Glomerular endothelial cell (primary cell): ENCODE measurements at places on chromosomes 5 and 9. TPM values are rescaled to one million over a fixed set of nuclear protein-coding genes. Genes with fewer than 3 reads are reported as not detected.

GRCh38 chr9:7287065-7287464, 512.5 kb downstream of the DMAC1 start:
- DNase-seq, result no peak

DNA sequence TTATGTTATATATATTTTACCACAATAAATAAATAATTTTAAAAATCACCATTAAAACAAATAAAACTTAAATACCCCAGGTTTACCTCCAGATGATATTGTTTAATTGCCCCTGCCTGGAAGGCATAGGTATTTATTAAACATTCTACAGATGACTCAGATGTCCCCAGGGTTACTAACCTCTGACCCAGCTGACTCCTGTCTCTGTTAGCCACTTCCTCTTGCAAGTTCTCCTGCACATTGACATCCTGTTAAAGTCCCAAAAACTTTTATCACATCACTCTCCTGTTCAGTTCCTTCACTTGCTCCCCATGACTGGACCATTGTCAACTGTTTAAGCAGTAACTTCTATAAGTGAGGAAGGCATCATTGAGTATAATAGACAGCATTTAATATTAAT, 37.0 kb upstream of the RAB3C start:
- no peak for DNase-seq

- no peak for DNase-seq
These were observed 382.6 kb downstream of the ADGRV1 start for GRCh38 chr5:90941002-90941720.

Gene SEMA6A
- total RNA-seq, result 4.8 and 9.3 TPM in 2 replicates

Gene LPAR1
- total RNA-seq, result 0.53 and 3.3 TPM in 2 replicates

- DNase-seq, result no peak
These were observed 366.8 kb upstream of the SGCD start for GRCh38 chr5:155960177-155960576.

Gene C9orf153
- not detected in 2 replicates for total RNA-seq

Gene TNC
- total RNA-seq, result 27.0 and 56.0 TPM in 2 replicates

GRCh38 chr9:126449725-126450667, 123.4 kb downstream of the MVB12B start:
- no peak for DNase-seq

DNA sequence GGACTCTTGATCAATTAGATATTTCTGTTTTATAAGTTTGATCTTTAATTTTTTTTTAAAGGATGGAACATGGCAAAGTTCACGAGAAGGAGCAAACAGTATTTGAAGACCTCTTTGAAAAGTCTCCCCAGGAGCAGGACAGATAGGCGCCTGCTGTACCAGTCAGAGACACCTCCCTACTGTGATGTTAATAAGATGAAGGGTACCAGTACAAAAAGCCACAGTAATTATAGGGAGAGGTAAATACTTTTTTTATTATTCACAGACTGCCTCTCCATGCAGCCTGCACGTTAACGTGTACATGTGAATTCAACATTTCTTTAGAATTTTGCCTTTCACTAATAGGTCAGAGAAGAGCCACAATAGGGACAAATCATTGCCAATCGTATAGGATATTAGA, 146.5 kb upstream of the CDH6 start:
- DNase-seq, result no peak

Gene BAG1
- 46.4 and 53.4 TPM in 2 replicates for total RNA-seq

- no peak for DNase-seq
These were observed 22.4 kb downstream of the ZDHHC11B start for GRCh38 chr5:761854-762710.

Gene ADAMTSL2
- 0.05 TPM in 1 of 2 replicates, not detected in the other for total RNA-seq

- DNase-seq, result no peak
These were observed 94.2 kb downstream of the PCSK1 start for GRCh38 chr5:96338624-96339415.

GRCh38 chr9:90975781-90976538, 174.3 kb downstream of the SYK start:
- DNase-seq, result no peak

GRCh38 chr5:161311965-161312364, 234.6 kb downstream of the GABRB2 start:
- no peak for DNase-seq

Gene FRMD3
- 6.1 TPM in 2 replicates for total RNA-seq

- DNase-seq, result no peak
These were observed 28.8 kb upstream of the ROR2 start for GRCh38 chr9:91978740-91979414.

DNA sequence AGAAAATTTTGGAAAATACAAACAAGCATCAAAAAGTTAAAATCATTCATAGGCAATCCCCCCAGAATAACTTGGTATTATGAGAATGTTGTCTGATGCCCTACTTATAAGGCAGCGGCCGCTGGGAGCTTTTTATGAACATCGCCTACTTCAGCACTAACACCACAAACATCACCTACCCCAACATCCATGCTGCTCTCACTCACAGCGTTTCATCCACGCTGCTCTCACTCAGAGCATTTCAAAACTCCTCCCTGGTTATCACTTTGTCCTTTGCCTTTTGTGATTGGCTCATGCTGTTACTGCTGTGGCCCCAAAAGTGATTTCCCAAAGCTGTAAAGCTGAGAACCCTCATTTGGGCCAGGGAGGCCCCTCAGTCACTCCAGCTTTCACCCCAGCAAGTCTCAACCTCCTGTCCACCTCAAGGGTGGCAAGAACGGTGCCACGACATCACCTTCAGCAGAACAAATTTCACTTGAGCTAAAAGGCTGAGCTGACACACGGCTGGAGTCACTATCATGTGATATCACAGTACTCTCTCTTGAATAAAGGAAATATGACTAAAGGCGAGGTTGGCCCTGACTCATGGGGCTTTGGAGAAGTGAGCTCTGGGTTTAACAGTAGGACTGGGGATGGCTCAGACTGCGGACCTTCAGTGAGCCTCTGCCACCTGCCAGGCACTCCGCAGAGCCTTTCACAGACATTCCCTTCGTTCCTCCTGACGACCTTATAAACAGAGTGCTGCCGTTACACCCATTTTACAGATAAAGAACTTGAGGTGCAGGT, 25.2 kb downstream of the SHC3 start:
- peak; percentile 78 for DNase-seq

DNA sequence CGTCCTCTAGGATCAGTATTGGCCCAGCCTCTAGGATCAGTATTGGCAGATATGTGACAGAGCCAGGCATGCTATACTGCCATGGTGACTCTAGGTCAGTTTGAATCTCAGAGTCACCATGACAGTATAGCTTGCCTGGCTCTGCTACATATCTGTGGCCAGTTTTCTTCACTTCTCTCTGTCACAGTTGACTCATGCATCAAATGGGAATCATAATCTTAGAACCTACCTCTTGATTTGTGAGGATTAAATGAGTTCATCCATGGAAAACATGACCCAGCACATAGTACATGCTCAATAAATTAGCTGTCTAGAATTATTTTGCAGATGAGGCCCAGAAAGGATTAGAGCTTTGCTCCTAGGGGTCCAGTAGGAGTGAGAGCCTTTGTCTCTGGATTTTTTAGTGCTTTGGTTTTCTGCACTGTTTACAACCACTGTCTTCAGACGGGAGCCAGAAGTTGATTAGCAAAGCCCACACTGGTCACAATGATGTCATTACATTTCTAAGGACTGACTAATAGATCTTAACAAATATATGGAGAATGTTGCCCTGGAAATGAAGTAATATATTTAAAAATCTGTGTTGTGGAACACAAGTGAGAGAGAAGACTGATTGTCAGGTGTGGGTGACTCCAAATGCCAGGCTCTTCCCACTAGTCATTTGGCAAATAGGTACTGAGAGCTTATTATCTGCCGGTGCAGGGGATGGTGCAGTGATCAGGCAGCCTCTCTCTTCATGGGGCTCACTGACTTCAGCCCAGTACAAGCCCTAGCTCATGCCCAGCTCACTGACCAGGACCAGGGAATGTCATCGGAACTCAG, 76.0 kb downstream of the COL15A1 start:
- peak; percentile 68 for DNase-seq

Gene EPB41L4A
- total RNA-seq, result 26.5 and 33.8 TPM in 2 replicates

DNA sequence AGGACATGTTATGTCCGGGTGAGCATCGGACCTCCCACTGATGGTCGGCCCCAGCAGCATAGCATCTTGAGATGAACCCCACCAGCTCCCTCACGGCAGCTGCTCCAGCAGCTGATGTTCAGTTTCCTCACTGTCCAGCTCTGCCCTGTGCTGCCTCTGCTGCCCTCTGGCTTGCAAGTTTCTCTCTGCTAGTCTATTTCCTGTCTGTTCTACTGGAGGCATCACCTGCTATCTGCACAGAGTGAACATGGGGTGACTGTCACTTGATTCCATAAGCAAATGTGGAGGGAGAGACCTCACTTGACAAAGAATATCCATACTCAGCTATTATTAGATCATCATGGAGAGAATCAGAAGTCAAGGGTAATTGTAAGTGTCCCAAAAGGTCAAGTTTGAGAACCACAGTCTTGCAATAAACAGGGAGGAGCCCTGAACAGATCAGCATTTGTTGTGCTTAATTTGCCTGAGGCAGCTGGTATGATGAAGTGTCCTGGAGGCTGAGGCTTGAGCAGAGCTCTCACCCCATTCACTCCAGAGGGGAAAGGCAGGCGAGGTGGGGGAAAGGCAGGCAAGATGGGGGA, 702.8 kb downstream of the SEMA5A start:
- DNase-seq, result no peak

Gene CKS2
- total RNA-seq, result 98.4 and 153 TPM in 2 replicates

Gene TRIO
- 227 and 304 TPM in 2 replicates for total RNA-seq

GRCh38 chr9:33103501-33104281, 27.2 kb upstream of the SMU1 start:
- DNase-seq, result no peak

DNA sequence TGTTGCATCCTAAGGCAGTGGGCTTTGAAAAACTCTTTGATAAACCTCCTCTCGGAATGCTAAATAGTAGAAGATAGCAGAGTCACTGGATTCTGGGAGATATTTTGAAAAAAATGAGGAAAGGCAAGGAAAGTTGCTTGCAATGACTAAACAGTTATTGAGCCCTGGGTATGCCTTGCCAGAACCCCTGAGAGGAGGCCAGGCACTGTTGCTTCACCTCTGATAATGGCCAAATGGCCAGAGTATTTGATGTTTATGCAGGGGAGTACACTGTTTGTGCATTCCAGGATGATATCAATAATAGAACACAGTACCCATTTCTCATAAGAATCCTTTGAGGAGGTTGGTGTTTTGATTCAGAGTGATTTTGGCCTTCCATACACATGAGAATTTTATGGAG, 935.1 kb upstream of the WWC1 start:
- DNase-seq, result no peak

- no peak for DNase-seq
These were observed 25.6 kb downstream of the ANP32B start for GRCh38 chr9:98008764-98009163.

- DNase-seq, result no peak
These were observed 7.4 kb downstream of the SH2D3C start for GRCh38 chr9:127770905-127771569.

- no peak for DNase-seq
These were observed 62.6 kb upstream of the IL12B start for GRCh38 chr5:159392871-159393270.

DNA sequence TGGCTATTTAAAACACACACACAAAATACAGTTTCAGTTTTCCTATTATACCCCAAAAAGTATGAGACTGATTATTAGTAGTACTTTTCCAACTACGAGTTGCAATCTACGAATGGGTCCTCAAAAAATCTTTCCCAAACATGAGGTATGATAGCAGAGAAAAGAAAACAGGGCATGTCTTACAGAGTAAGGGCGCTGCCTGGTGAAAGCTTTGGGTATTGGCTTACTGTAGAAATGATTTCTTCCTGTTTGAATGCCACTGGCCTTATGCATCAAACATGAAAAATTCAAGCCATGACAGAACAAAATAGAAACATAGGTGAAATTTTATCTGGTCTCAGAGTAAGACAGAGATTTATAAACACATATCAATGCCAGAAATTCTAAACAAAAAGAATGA, 448.0 kb downstream of the SPOCK1 start:
- DNase-seq, result no peak

- no peak for DNase-seq
These were observed 102.2 kb downstream of the DEPDC1B start for GRCh38 chr5:60597572-60598320.

GRCh38 chr5:73328640-73329039, 119.9 kb downstream of the FOXD1 start:
- no peak for DNase-seq

DNA sequence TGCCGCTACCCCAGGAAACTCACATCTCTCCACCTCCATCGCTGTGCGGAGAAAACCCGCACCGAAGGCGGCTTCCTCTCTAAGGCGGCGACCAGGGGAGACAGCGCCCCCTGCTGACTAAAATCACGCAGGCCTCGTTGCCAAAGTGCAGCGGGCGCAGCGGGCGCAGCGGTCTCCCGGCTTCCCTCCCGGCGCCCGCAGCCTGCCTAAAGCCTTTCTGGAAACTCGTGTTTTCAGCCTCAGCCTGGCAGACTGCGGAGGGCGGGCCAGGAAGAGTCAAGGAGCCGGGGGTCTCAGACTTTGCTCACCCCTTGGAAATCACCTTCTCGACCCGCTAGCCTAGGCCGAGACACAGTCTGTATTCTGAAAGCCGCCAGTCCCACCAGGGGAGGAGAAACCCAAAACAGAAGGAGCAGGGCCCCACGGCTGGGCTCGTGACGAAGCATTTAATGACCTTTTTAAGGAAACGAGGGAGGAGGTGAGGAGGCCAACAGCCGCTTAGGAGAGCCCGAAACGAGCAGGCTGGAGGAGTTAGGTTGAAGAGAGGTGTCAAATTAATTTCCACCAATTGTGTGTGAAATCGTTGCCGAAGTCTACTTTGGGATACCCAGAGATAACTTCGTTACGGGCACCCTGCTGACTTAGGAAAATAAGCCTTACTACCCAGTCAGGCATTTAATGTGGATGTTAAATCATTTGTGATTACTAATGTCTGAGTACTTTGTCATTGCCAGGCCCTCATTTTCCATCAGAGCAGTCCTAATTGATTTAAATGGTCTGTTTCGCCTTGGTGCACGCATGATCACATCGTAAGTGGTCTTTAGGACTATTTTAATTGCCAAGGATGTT, 7.3 kb upstream of the FOXB2 start:
- no peak for DNase-seq

Gene PLAA
- 38.0 and 46.2 TPM in 2 replicates for total RNA-seq

DNA sequence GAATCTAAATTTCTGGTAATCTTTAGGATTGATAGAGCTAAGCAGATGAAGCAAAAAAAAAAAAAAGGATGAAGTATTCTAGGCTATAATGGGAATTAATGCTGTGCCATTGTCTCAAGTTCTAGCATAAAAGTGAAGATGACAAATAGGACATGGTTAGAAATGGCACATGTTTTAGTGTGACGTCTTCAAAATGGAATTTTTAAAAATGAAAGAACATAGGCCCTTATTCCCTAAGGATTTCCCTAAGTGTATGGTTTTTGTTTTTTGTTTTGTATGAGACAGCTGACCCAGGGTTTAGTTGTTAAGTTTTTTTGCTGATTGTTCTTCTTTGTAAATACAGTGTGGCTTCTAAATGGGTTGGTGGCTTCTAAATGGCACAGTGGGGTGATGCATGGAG, 7.1 kb downstream of the TLE4 start:
- DNase-seq, result no peak

DNA sequence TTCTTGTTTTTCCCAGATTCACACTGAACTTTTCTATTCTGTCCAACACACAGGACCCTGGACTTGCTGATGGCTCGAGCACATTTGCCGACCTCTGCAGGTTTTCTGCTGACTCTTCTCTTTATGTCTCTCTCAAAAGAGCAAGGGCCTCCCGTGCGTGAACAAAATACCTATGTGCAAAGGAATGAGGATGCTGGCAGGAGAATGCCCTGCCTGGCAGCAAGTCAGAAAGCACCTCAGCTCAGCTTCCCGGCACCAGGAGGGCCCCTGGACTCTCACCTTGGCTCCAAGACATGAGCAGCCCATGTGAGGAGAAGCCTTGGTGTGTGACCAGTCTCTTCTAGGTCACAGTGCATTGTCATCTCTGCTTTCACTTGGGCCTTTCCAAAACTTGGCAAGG, 36.1 kb downstream of the PAPPA start:
- no peak for DNase-seq
